ENCODE measurements at places on chromosomes 2 and 18. TPM values are rescaled to one million over a fixed set of nuclear protein-coding genes. Genes with fewer than 3 reads are reported as not detected.
A peak's percentile ranks its signal among the peaks of the same experiment; 100 is the strongest.

- H3K36me3 ChIP-seq: peaks cover 18% of the 10 kb centered on the region
- no peak overlapping the region for H3K4me3 ChIP-seq
- no peaks in the 10 kb centered on the region for H3K27me3 ChIP-seq
- H3K27ac ChIP-seq: peak overlapping the region; percentile 82
Measured at GRCh38 chr18:48003426-48004349, 73.2 kb upstream of the SMAD2 start.

GRCh38 chr18:9950289-9951016 lies 36.6 kb downstream of the VAPA start:
- H3K27ac ChIP-seq: peak overlapping the region; percentile 70
- DNase-seq: no peak
- H3K4me3 ChIP-seq: no peak overlapping the region

Gene DYSF
- total RNA-seq: 3.2 TPM

Gene VWC2L
- total RNA-seq: not detected

- DNase-seq: peak; percentile 60
- H3K4me1 ChIP-seq: peaks cover 18% of the 10 kb centered on the region
- no peak overlapping the region for H3K4me3 ChIP-seq
- H3K36me3 ChIP-seq: peaks cover 3% of the 10 kb centered on the region
Measured at GRCh38 chr2:8544786-8545694, 136.8 kb upstream of the ID2 start.

- no peak overlapping the region for H3K4me3 ChIP-seq
- no peaks in the 10 kb centered on the region for H3K4me1 ChIP-seq
- H3K36me3 ChIP-seq: no peaks in the 10 kb centered on the region
- H3K27me3 ChIP-seq: no peaks in the 10 kb centered on the region
- H3K27ac ChIP-seq: no peak overlapping the region
- DNase-seq: no peak
Measured at GRCh38 chr2:69977906-69978482, 16.6 kb upstream of the ASPRV1 start.

Gene SGO2
- total RNA-seq: 18.0 TPM

DNA sequence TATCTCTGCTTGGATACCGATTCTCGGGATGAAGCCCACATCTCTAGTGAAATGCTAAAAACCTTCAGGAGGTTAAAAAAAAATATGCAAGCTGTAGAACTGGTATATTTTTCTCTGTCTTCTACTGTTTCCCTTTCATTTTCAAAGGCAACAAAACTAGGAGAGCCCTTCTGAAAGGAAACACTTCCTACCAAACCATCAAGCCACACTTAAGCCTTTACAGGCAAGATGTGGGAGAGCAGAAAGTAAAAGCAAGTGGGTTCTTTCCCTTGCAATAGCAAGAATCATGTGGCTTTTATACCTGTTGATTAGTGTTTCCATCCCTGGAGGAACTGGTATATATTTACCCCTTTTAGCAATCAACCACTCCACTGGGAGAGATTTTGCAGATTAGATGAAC lies 147.9 kb upstream of the ACAA2 start:
- peaks cover 12% of the 10 kb centered on the region for H3K4me1 ChIP-seq
- H3K36me3 ChIP-seq: peaks cover 4% of the 10 kb centered on the region
- DNase-seq: no peak
- H3K27ac ChIP-seq: no peak overlapping the region
- no peaks in the 10 kb centered on the region for H3K27me3 ChIP-seq

Gene MEP1B
- not detected for total RNA-seq

Gene C1QL2
- not detected for total RNA-seq

Gene DOK6
- not detected for total RNA-seq

DNA sequence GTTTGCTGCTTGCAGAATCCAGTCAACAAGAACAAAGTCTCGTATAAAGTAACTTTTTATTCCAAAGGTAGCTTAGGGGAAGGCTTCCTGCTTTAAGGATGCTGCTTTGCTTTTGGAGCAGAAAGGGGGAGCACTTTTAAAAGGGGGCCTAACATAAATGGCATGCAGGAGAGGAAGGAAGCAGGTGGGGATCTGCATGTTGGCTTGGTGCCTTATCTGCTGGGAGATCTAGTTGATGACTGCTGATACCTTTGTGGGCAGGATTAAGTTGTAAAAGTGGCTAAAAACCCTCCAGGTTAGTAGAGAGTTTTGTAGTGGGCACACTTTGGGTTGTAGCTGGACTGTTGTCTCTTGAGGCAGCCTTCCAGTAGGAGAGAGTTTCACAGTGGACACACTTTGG lies 22.5 kb downstream of the UBR3 start:
- no peaks in the 10 kb centered on the region for H3K36me3 ChIP-seq
- no peaks in the 10 kb centered on the region for H3K4me1 ChIP-seq
- H3K27me3 ChIP-seq: no peaks in the 10 kb centered on the region
- DNase-seq: no peak

Gene RBKS
- 2.3 TPM for total RNA-seq

DNA sequence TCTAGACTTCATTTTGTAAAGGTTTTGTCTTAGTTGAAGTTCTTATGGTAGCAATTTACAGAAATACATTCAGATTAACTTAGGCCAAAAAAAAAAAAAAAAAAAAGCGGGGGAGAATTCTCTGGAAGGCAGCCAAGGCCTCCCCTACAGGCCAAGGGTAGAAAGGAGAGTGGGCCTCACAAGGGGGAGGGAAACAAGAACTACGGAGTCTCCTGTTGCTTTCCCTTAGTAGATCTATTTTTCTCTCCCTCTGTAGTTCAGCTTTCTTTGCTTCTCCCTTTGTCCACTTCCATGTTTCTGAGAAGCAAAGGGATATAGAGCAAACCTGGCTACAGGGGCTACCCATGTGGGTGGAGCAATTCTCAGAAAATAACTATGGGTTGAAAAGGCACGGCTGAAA lies 2.4 kb upstream of the STK11IP start:
- H3K4me3 ChIP-seq: no peak overlapping the region
- H3K27me3 ChIP-seq: no peaks in the 10 kb centered on the region
- peaks cover 10% of the 10 kb centered on the region for H3K4me1 ChIP-seq
- H3K27ac ChIP-seq: no peak overlapping the region
- DNase-seq: no peak
- H3K36me3 ChIP-seq: peaks cover 20% of the 10 kb centered on the region

Gene RGPD4
- not detected for total RNA-seq

- H3K27ac ChIP-seq: no peak overlapping the region
- no peaks in the 10 kb centered on the region for H3K4me1 ChIP-seq
- no peaks in the 10 kb centered on the region for H3K27me3 ChIP-seq
- H3K4me3 ChIP-seq: no peak overlapping the region
Measured at GRCh38 chr2:122780251-122780650, 1024.8 kb downstream of the TSN start.

DNA sequence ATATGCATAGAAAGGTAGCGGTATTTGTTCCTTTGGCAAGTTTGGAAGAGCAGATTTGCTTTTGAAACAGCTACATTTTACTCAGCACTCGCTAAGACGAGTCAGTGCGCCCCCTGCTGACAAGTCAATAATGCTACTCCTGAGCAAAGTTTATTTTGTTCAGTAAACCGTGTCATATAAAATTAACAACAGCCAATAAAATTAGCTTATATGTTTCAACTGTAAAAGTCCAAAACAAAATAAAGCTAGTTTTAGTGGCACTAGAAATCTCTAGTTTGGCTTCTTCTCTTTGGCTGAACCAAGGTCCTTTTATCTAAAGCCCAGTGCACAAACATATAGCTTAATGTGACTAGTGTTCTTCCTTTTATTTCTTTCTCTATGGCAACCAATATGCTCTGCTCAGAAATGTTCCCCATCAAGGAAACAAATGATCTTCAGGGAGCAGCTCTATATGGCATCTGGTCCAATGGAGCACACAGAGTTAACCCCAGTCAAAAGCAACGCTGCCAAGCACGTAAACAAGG lies 4.2 kb upstream of the POU3F3 start:
- H3K36me3 ChIP-seq: peaks cover 3% of the 10 kb centered on the region
- H3K4me1 ChIP-seq: peaks cover 18% of the 10 kb centered on the region
- H3K27me3 ChIP-seq: peaks cover 100% of the 10 kb centered on the region
- H3K4me3 ChIP-seq: no peak overlapping the region
- no peak overlapping the region for H3K27ac ChIP-seq
- DNase-seq: peak; percentile 75

DNA sequence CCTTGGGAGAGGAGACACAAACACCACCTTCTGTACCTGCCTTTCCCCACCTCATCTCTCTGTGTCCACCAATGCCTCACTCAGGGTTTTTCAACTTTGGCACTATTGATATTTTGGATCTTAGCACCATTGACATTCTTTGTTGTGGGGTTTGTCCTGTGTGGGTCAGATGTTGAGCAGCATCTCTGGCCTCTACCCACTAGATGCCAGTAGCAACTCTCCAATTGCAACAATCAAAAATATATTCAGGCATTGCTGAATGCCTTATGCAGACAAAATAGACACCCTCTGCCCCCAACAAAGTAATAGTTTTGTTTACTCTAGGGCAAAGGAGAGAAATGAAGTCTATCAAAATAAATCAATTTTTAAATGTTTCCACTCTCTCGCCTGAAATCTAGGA lies 1384.3 kb upstream of the NXPH2 start:
- H3K27me3 ChIP-seq: no peaks in the 10 kb centered on the region
- no peak for DNase-seq
- no peak overlapping the region for H3K27ac ChIP-seq
- no peaks in the 10 kb centered on the region for H3K36me3 ChIP-seq
- no peaks in the 10 kb centered on the region for H3K4me1 ChIP-seq
- H3K4me3 ChIP-seq: no peak overlapping the region

DNA sequence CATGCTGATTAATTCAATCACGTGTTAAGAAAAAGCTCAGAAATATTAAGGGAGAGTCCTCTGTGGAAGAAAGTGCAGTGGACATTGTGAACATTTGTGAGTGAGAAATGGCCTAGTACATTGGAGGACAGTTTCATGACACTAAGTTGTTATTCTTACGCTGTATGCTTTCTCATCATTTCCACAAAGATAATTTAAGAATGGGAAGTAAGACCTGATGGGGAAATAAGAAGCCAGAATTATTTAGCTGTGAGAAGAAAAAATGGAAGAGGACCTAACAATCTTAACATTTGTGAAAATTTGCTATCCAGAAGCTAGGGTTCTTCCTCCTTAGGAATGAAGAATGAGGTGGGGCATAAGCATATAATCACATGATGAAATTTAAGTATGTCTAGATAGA lies 15.2 kb upstream of the RAPH1 start:
- peaks cover 30% of the 10 kb centered on the region for H3K4me1 ChIP-seq
- no peaks in the 10 kb centered on the region for H3K36me3 ChIP-seq
- H3K27ac ChIP-seq: no peak overlapping the region
- DNase-seq: no peak
- H3K4me3 ChIP-seq: no peak overlapping the region
- H3K27me3 ChIP-seq: no peaks in the 10 kb centered on the region

DNA sequence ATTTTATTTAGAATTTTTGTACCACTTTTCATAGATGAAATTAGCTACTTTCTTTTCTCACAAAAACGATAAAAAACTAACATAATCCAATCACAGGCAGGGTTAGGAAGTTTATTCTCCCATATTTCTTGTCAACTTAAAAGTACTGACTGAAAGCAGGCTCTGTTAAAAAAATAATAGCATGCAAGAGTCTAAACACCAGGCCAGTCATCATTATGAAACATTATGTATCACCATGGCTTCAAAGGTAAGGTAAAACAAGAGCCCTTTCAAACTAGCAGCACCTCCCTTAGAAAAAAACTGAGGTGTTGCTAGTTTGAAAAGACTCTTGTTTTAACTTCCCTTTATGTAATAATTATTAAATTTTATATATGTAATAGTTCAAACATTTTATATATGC lies 848.0 kb downstream of the RNF144A start:
- no peaks in the 10 kb centered on the region for H3K4me1 ChIP-seq
- H3K36me3 ChIP-seq: no peaks in the 10 kb centered on the region
- H3K27me3 ChIP-seq: no peaks in the 10 kb centered on the region
- H3K27ac ChIP-seq: no peak overlapping the region

GRCh38 chr18:6414723-6415417 lies at the start of gene L3MBTL4:
L3MBTL4 (minus strand) TSS chr18:6414911; CDS start chr18:6311625, 103,286 bp downstream.
- peaks cover 15% of the 10 kb centered on the region for H3K4me1 ChIP-seq
- H3K27ac ChIP-seq: peak within 1 kb of the TSS; percentile 76
- peaks cover 14% of the 10 kb centered on the region for H3K36me3 ChIP-seq
- H3K4me3 ChIP-seq: peak within 1 kb of the TSS; percentile 83
- peaks cover 58% of the 10 kb centered on the region for H3K27me3 ChIP-seq

DNA sequence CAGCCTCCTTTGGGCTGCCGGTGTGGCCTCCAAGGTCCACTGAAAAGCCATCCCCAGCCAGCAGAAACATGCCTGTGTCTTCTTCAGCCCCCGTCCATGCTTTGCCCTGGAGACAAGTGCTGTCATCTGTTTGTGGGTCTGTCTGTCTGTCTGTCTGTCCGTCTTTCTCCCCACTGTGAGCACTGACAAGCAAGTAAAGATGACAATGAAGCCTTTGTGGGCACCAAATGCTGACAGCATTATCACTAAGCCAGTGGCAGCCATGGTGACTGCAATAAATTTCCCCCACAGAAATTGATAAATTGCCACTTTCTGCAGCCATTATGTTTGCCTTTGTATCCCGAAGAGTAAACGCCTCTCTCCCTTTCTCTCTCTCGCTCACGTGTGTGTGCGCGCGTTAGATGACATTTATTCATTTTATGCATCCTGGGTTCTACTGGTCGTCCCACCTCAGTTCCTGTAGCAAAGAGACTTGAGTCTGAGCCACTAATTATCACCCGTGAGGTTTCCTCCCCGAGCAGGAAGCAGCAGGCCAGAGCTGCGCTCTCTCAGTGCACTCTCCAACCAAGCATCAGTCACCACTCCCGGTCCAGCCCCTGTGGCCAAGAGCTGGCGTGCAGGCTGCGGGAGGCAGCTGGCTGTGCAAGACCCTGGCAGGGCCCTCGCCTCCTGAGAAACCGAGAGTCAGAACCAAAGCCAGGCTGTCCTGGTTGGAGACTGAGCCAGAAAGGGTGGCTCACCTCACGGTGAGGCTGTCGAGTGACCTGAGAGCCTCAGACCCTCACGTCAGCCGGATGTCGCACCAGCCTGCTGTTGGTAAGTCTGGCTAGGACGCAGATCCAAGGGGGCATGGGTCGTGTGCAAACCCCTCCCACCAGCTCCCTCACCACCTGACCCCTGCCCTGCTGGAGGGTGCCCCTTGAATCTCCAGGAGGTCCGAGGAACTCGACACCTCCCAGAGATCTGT lies 6.9 kb downstream of the STEAP3 start:
- peaks cover 9% of the 10 kb centered on the region for H3K36me3 ChIP-seq
- H3K4me1 ChIP-seq: peaks cover 32% of the 10 kb centered on the region
- no peaks in the 10 kb centered on the region for H3K27me3 ChIP-seq
- H3K4me3 ChIP-seq: no peak overlapping the region

- H3K27me3 ChIP-seq: no peaks in the 10 kb centered on the region
- H3K36me3 ChIP-seq: no peaks in the 10 kb centered on the region
- H3K27ac ChIP-seq: no peak overlapping the region
- H3K4me3 ChIP-seq: no peak overlapping the region
Measured at GRCh38 chr2:199488772-199489400, 31.1 kb upstream of the SATB2 start.
